A549 (cell line): ENCODE measurements at places on chromosomes 13 and 19.

- no peak for DNase-seq
Observed at GRCh38 chr19:57719424-57719823, 8.0 kb downstream of the ZNF671 start.

DNA sequence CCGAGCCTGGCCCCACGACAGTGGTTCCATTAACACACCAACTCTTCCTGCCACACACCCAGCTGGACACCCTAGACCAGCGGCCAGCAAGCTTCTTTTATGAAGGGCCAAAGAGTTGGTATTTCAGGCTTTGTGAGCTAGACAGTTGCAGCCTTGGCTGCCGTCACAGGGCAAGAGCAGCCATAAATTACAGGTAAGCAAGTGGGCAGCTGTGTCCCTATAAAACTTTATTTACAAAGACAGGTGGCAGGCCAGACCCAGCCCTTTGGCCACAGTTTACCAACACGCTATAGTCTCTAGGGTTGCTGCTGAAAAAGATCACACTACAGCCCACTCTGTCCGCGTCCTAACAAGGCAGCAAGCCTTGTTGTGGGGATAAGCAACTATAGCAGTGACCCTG is 13.3 kb downstream of the ELL start:
- DNase-seq: no peak

GRCh38 chr19:46610851-46611770 is 10.0 kb downstream of the CALM3 start:
- DNase-seq: no peak

- no peak for DNase-seq
Observed at GRCh38 chr19:2736550-2737190, 3.1 kb downstream of the SLC39A3 start.

GRCh38 chr13:111339366-111340143 is 19.1 kb downstream of the TEX29 start:
- no peak for DNase-seq
